ENCODE measurements at places on chromosomes 2 and 18.

DNA sequence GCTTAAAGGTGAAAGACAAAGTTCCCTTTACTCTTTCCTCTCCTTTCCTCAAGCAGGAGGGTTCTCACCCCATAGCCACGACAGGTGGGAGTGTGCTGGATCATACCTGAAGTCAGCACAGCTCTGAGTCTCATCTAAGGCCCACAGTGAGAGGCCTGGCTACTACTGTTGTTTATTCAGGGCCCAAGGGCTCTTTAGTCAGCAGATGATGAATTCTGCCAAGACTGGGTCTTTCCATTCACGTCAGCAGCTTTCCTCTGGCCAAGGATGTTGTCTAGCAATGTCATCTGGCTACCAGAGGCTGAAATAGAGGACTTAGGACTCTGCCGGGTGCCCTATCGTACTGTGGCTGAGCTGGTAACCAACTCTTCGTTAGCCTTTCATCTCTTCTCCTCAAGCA is 308.4 kb upstream of the THUMPD2 start:
- no peak for DNase-seq

DNA sequence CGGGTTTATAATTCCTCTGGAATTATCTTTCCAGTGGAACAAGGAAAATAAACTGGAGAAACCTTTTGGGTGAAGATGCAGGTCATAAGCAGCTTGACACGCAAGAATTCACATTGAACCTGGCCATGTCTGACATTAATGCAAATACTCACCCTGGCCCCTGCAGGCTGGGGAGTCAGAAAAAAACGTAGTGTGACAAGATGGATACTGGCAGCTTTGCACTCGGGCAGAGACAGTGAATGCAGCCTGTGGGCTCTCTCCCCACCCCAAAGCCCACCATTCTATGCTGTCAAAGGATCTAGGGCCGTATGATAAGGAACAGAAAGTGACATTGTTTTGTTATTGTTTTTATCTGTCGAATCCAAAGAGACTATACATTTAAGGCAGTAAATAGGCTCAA is 223.1 kb downstream of the RBM43 start:
- DNase-seq = no peak

DNA sequence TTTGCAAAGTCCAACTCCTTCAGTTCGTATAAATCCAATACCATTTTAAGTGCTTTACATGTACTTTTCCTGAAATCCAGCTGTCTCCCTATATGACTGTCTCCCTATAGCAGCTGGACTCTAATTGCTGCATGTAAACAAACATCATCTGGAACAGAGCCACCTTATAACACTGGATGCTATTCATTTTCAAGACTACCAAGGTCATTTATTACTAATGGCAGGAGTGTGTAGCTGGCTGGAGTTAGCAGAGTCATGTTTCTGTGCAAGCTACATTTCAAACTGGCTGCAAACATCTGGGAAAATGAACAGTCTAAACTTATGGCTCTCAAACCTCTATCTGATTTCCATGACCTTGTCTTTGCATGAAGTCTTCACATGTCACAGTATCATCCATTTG is 575.2 kb downstream of the PIK3C3 start:
- no peak for DNase-seq

DNA sequence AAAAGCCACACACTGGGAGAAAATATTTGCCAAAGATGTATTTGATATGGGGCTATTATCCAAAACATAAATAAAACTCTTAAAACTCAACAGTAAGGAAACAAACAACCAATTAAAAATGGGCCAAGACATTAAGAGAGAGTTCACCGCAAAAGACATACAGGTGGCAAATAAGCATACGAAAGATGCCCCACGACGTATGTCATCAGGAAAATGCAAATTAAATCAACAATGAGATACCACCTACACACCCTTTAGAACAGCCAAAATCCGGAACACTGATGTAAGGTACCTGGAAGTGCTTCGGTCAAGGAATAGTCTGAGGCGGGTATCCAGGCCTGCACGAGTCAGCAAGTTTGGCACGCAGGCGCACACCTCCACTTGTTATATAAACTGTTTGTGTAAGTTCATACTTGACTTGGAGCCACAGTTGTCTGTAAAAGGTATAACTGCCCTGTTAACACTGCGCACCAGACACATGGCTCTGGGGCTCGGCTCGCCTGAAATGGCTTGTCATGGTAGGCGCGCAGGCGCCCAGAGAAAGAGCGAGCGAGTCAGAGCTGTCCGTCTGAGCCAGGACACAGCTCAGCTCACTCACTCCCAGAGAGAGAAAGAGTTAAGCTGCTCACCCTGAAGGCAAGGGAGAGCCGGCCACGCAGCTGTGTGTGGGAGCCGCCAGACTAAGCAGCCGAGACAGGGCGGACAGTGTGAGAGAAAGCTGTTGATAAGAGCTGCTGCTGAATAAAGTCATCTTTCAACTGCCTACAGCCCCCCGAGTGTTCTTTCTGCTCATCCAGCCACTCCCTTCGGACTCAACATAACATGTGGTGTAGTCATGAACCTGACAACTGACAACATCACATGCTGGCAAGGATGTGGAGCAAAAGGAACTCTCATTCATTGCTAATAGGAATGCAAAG is 87.3 kb downstream of the HNRNPLL start:
- no peak for DNase-seq

DNA sequence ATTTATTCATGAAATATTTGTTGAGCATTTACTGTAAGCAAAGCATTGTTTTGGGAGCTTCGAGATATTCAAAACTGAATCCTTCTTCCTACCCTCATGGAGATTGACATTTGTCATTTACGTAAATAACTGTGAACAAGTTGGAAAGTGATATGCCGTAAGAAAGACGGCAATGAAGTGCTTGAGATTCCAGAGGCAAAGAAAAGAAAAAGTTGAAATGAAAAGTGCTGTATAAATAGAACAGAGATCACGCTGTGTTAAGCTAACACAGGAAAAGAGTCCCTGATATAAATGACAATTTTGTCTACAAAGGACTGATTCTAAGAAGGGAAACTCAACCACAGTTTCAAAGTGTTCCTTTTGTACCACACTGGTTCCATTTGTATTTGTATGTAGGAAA is 1.8 kb downstream of the CHRNA1 start:
- DNase-seq = no peak

GRCh38 chr2:26072925-26073768 is 39.3 kb downstream of the RAB10 start:
- DNase-seq = no peak

DNA sequence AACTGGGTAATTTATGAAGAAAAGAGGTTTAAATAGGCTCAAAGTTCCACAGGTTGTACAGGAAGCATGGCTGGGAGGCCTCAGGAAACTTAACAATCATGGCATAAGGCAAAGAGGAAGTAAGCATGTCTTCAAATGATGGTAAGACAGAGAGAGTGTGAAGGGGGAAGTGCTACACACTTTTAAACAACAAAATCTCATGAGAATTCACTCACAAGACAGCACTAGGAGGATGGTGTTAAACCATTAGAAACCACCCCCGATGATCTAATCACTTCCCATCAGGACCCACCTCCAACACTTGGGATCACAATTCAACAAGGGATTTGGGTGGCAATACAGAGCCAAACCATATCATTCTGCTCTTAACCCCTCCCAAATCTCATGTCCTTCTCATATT is 34.9 kb downstream of the CFAP210 start:
- no peak for DNase-seq

- no peak for DNase-seq
These were observed 7.1 kb upstream of the NAPG start for GRCh38 chr18:10518595-10519255.

DNA sequence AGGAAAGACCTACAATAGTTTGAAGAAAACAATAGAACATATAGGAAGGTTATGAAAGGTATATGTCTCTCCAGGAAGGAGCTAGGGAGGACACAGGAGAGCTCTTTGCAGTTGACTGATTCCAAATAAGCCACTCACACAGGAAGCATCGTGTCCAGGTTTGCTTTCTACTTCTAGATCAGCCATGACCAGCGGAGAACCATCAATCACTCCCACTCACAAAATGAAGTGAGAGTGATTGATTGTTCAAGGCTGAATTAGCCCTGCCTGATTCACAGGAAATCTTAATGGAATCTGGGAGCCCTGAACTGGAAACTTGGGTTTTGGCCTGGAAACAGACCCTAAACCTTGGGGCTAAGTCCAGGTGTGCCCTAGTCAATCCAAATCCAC is 1292.2 kb upstream of the ZEB2 start:
- no peak for DNase-seq

DNA sequence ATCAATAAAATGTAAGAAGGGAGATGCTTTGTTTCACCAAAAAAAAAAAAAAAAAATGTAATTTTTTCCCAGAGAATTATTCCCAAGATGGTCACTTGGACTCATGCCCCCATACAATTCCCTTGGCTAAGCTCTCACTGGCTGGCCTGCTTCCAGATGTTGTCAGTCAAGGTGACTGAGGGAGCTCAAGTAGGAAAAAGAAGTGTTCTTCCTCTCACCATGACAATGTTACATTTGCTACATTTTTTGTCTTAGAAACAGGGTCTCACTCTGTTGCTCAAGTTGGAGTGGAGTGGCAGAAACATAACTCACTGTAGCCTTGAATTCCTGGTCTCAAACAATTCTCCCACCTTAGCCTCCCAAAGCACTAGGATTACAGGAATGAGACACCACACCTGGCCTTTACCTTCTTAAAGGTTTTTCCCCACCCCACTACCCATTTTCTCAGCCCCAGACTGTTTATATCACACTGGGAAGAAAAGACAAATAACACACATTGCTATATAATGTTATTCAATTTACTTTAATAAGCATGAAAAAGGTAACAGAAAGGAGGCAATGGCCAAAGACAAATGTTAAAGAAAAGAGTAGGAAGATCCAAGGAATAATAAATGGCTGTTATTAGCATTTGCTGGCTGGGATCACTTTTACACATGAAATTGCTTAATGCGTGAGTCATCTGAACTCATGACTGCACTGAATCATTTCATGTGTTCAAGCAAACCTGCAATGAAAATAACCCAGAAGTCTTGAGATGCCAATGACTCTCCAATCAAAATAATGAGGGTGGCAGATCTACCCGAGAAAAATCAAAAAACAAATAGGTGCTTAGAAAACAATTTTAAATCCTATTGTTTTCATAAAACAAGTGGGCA is 45.2 kb downstream of the ACVR1 start:
- DNase-seq = no peak
